GM04504 (cell line): ENCODE measurements at places on chromosomes 7 and 10.

GRCh38 chr7:37193087-37193774, 255.4 kb downstream of the ELMO1 start:
- DNase-seq, result no peak

GRCh38 chr7:2903682-2904162, 59.6 kb upstream of the GNA12 start:
- DNase-seq, result no peak

GRCh38 chr10:30687698-30688213, 58.2 kb upstream of the LYZL2 start:
- peak; percentile 53 for DNase-seq

- DNase-seq, result no peak
These were observed 137.7 kb downstream of the CHN2 start for GRCh38 chr7:29332042-29332811.

GRCh38 chr10:21423338-21423737, 102.1 kb downstream of the SKIDA1 start:
- no peak for DNase-seq

- peak; percentile 37 for DNase-seq
These were observed 11.8 kb upstream of the ACSL5 start for GRCh38 chr10:112361951-112362751.

- DNase-seq, result peak; percentile 38
These were observed 243.1 kb upstream of the AOAH start for GRCh38 chr7:36967387-36967786.

DNA sequence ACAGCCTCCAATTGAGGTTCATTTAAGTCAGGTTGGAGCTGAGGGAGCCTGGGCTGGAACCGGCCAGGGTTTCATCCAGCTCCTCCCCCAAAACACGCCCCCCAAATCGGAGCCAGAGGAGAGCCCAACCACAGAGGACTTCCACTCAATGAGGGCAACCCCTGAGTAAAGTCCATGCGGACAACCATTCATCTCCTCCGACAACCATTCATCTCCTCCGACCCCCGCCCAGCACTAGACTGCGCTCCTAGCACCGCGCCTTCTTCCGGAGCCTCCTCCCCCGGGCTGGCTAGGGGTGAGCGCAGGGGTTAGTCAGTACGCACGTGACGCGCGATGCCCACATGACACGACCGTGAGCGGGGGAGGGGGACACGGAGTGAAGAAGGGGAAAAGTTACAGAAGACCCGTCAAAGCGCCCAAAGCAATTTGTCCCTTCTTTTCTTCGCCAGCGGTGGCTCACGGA, 1.4 kb downstream of the MAGI2 start:
- peak; percentile 64 for DNase-seq

- DNase-seq, result no peak
These were observed 2.8 kb upstream of the COL1A2 start for GRCh38 chr7:94391726-94392392.

DNA sequence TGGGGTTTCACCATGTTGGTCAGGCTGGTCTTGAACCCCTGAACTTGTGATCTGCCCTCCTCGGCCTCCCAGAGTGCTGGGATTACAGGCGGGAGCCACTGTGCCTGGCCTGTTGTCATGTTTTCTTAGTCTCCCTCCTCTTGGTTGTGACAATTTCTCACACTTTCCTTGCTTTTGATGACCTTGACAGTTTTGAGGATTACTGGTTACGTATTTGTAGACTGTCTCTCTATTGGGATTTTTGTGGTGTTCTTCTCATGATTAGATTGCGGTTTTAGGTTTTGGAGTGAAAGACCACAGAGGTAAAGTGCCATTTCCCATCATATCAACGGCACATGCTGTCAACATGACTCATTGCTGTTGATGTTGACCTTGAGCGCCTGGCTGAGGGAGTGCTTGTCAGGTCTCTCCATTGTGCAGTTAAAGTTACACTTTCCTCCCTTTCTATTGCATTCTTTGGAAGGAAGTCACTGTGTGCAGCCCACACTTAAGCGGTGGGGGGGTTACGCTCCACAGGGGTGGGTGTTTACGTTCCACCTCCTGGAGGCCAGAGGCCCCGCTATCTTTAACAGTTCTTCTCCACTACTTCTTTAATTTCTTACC, 10.8 kb downstream of the NEURL1 start:
- no peak for DNase-seq

DNA sequence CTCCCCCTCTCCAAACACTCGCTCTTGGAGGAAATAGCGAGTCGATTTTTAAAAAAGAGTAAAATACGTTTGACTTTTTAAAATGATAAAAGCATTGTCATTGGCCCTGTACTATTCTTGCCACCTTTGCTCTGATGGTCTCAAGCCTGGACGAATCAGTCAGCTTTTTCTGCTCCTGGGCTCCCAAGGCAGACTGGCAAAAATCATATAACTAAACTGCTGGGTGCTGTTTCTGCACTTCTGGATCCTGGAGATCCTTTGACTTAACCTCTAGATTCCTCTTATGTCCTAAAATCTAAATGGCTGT, 1.8 kb downstream of the TPST1 start:
- DNase-seq, result no peak

- DNase-seq, result peak; percentile 73
These were observed 99.9 kb downstream of the MPP7 start for GRCh38 chr10:28202941-28203352.

- DNase-seq, result no peak
These were observed 141.6 kb upstream of the AKR1E2 start for GRCh38 chr10:4684434-4684833.

- DNase-seq, result peak; percentile 71
These were observed 708 bp upstream of the GPR85 start for GRCh38 chr7:113087071-113087998.

DNA sequence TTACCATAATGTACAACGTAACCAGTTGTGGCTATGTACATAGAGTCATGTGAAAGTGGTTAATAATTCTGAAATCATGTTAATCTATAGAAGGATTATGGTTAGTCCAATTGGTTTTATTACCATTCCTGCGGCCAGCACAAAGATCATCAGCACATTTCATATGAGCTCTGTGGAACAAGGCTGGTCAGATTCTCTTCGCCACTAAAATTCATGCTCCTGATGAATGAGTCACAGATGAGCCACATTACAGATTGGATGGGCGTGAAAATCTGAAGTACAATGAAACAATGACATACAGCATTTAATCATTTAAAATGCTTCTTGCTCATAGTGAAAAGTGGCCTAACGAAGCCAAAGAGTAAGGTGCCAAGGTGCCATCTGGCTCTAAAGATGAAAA, 716.2 kb upstream of the PHF14 start:
- DNase-seq, result no peak

DNA sequence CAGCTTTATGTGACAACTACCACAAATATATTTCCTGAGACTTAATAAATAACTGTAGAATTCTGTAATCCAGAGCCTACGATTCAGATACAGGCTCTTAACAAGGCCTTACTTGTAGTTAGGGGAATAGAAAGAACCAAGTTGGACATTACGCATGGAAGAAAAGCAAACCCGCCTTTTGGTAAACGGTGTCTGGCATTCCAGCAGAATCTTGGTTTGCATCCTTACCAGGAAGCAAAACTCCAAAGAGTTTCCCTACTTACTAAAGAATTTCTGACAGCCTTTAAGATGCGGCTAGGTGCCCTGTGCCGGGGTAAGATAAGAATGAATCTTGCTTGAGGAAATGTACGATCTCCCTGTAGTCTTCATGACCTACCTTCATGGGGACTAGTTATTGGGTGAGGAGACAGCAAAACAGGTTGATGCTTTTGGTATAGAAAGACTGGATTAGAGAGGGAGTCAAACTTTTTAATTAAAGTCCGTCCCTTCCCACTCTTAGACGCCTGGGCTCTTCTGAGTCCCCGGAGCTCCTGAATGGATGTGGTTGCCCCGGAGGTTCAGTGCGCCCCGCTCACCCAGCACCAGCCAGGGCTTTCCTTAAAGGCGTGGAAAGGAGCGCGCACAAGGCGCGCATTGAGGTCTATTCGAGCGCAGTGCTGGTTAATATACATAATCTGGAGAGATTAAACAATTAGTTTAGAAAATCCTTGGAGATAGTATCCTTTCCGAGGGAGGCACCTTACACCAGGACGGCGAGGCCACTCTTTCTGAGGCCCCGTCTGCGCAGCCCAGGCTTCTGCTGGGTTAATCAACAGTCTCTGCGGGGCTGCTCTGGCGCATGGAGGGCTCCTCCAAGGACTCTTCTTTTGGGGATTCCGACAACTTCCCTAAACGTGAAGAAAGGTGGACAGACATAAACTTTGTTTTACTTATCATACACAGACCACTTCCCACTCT, 11.5 kb downstream of the PTF1A start:
- no peak for DNase-seq

- DNase-seq, result no peak
These were observed 58.6 kb upstream of the COL13A1 start for GRCh38 chr10:69742928-69743602.

- DNase-seq, result no peak
These were observed 142.5 kb downstream of the WDR37 start for GRCh38 chr10:1198453-1199344.

DNA sequence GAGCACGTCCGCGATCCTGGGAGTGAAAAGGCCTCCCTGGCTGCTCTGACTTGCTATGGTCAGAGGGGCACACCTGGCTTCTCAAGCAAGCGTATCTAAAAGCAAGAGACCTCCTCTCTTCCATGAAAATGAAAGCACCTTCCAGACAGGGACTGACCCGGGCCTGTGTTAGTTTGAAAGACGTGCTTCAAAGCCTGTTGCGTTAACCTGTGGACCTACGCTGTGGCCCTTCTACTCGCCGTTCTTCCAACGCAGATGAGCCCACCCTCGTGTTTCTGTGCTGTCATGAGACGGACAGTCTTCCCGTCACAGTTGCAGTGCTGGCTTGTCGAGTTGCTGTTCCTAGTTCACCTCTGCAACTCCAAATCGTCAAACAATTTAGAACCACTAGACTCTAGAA, 15.5 kb upstream of the GDI2 start:
- no peak for DNase-seq

GRCh38 chr7:51175316-51175991, 141.2 kb downstream of the COBL start:
- DNase-seq, result no peak

DNA sequence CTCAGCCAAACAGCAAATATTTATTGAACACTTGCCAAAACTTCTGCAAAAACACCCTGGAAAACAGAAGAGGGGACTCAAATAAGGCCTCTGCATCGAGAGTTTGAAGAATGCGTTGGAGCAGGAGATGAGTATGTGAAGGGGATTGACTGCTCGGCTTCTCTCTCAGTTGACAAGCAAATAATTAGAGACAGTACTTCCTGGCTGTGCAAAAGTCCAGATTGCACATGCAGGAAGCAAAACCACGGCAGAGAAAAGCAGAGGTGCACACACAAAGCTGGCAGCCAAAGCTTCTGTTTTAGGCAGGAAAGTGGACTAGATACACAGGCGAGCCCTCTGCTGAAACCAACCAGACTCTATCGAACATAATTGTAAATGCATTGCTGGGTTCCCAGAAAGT, 343.6 kb upstream of the MGMT start:
- no peak for DNase-seq

DNA sequence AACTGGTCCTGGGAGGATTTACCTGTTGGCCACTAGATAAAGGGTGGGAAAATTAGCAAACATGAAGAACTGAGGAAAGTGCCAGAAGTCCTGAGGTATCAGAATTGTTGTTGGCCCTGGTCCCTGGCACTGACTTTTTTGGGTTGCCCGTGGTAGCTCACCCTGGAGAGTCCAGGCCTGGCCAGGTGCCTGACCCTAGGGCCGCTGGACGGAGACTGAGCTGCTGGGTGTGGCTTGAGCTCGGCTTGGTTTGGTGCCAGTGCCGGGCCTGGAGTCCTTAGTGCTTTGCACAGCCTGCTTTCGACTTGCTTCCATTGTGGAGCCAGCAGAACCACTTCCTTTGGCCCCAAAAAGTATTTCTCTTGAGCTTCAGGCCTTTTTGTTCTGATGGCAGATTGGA, 12.9 kb downstream of the MDH2 start:
- no peak for DNase-seq

DNA sequence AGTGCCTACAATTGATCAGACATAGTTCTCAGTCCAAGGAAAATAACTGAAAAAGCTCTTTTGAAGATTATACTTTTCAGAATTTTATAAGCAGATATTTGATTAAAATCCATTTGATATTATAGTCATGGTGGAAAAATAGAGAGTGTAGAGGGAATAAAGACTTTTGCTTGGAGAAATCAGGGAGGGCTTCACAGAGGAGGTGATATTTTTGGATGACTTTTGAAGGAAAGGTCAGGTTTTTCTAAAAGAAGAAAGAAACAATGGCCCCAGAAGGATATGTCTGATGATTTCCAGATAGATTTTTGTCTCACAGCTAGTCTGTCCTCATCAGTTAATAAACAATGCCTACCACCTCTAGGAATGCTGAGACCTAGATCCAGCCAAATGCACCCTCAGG, 806.3 kb upstream of the CELF2 start:
- no peak for DNase-seq

GRCh38 chr10:3467052-3467951, 294.7 kb upstream of the PITRM1 start:
- DNase-seq, result peak; percentile 98

DNA sequence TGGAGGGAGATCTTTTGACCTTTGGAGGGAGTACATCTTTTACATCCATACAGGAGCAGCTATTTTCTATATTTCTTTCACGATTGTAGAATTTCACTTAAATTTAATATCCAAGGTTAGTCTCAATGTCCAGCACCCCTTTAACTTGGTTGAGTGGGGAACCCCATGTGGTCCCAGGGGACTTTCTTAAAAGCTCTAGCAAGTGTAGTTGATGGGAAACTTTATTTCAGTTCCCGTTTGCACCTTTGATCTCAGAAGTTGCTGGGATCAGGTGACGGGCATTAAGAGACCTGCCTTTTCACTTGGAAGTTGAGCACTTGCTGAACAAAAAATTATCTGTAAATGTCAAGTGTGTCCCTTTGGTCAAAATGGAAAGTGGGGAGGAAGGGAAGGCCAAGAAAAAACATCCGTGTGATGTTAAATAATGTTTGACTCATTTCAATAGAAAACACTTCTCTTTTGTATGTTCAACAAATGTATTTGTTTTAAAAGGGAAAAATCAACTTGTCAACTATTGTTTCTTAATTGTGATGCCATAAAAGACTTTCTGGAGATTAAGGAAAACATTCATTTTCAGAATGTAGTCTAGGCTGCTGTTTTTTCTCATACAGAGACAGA, 370.1 kb upstream of the GALNT17 start:
- no peak for DNase-seq
